Spinal cord (tissue), 10 donors: ENCODE measurements at places on chromosomes 1 and 21.
A peak's percentile ranks its signal among the peaks of the same experiment; 100 is the strongest.

GRCh38 chr1:19212167-19212566 is 2.1 kb upstream of the UBR4 start:
- DNase-seq, result no peak

DNA sequence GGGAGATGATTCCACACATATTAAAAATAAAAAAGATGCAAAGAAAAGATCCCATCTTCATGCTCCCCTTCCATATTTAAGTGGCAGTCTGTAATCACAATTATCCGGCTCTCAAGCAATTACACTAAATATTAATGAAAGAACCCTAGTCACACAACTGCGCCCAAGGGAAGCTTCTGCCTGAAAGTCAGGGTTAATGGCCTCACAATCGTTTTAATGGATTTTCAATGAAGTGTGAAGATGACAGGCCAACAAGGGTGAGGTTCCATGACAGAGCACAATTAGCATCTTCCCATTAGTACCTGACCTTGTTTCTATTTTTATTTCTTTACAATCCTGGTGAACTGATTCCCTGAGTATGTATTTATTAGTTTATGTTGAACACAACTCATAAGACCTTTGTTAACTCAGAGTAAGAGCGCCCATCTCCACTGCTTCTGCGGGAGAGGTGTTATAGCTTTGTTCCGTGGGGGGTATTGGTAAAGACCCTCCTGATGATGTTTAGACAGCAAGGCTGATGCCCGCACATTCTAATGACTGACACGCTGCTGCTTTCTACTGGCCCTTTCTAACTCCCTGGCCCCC is 80.9 kb downstream of the IER5 start:
- no peak for DNase-seq

DNA sequence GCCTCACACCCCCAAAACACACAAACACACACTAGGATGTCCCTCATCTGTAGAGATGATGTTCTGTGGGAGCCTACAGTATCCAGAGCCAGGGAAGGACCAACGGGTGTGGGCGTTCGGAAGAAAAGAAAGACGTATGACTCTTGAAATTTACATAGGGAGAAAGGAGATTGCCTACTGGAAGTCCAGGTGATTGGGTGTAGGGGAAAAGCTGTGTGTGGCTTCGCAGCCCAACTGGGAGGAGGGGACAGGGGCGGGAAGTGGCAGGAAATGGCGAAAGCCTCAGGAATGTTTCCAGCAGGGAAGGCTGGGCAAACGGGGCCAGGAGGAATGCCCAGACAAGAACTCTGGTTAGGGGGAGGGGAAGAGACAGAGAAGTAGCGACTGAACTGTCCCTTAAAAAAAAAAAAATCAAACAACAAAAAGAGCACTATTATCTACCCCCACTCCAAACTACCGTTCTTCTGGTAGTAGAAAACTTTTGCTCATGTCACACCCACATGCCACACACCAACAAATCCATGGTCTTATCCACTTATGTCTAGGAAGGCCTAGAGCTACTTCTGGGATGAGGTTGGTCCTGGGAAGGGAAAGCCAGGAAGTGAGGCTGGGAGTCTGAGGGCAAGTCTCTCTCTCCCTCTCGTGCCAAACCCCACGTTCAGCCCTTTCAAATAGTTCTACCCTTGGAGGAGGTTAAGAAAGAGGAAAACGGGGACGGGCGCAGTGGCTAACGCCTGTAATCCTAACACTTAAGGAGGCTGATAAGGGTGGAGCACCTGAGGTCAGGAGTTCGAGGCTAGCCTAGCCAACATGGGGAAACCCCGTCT is 1.8 kb upstream of the CKS1B start:
- no peak for DNase-seq

DNA sequence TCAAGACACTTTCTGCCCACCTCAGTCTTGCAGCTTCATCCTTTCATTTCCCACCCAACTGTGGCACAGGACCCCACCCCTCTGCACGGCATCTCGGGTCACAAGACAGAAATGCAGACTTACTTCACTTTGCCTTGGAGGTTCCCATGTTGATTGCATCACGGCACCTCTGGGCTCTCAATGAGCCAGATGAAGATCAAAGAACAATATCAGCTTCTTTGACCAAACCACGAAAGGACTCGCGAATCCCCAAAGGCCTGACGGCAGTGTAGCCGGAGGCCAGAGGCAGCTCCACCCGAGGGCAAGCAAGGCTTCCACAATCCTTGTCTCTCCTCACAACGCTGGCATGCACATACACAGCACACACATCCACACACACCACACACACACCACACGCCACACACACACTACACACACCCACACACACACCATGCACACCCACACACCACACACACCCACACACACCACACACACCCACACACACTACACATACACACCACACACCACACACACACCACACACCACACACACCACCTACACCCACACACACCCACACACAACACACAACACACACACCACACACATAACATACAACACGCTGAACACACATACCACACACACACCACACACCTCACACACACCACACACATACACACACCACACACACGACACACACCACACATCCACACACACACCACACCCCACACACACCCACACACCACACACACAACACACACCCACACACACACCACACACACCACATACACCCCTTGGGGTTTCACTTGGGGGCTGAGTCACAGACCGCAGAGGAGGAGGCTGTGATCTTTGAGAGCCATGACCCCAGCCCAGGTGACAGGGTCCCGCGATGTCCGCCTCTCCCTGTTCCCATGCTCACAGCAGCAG is 35.8 kb downstream of the UBASH3A start:
- DNase-seq, result no peak

- DNase-seq, result no peak
These were observed 5.0 kb upstream of the KMO start for GRCh38 chr1:241527146-241527545.

DNA sequence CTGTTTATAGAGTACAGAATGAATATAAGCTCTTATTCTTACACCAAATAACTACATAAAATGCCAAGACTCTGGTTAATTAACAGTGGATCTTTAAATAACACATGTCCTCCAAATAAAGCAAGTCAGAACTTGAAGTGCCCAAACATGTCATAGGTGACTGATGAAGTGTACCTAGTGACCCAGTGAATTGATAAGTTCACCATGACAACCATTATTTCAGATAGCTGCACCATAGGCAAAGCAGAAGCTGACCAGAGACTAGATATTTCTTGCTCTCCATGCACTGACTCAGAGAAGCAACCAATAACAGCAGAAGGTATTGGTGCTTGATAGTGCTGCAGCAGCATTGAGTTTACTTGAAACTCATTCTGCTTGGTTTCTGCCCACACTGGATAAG is 192.1 kb downstream of the DUSP10 start:
- no peak for DNase-seq

DNA sequence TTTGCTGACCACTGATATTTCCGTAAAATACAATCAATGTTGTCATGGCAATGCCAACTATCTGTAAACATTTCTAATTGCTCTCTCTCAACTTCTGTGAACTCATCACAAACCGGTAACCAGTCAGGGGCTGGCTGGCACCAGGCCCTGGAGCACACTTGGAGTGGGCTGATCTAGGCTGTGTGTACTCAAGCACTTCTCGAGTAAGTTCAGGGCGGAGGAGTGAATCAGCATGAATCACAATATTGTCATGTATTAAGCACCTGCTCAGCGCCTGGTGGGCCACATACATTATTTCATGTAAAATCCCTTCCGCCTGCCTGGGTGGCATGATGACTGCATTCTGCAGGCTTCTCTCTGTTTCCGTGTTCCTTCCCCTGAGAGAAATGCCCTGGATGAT is 212.4 kb downstream of the FOXD2 start:
- DNase-seq, result peak; percentile 43

GRCh38 chr21:15015622-15016471 is 49.0 kb downstream of the NRIP1 start:
- no peak for DNase-seq

DNA sequence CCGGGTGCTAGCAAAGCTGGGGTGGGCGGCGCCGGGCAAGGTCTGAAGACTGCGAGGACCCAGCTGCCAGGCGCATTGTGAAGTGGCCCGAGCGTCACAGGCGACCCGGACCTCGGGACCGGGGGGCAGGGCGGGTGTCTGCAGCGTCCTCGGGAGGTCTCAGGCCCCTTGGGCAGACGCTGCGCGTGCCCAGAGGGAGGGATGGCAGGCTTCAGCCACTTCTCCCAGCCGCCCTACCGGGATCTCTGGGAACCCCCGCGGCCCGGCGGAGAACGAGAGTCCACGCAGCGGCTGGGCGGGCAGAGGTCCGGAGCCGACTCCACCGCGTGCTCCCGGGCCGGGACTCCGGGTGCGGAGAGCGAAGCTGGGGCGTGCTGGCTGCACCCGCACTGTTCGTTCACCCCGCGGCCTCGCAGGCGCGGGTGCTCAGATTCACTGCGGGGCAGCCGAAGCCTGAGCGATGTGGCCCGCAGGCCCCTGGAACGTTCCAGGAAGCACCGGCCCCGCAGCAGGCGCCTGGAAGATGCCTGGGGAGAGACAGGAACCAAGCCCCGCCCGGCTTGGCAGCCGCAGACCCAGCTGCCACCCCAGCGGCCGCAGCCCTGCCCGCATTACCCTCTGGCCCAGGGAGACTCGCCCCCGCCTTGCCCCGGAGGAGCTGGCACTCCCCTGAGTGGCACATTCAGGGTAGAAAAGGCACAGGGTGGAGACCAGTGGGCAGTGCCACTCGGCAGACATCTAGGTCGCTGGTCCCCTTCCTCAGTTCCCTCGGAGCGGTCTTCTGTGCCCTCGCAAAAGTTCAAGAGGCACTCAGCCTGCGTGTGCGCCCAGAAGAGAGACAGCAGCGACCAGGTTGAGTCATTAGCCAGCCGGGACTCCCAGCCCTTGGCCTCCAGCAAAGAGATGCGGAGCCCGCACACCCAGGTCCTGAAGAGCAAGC is at the start of gene CCDC185:
CCDC185 (plus strand) TSS at position 141 of the 940 bp plus-strand sequence; CDS start at position 202, 61 bp downstream.
- DNase-seq, result no peak

- DNase-seq, result no peak
These were observed 144.1 kb downstream of the TRABD2B start for GRCh38 chr1:47853059-47853458.

GRCh38 chr1:109626682-109627408 is 7.2 kb downstream of the AMPD2 start:
- DNase-seq, result no peak

GRCh38 chr1:158506369-158506987 is 34.5 kb downstream of the OR10R2 start:
- no peak for DNase-seq

DNA sequence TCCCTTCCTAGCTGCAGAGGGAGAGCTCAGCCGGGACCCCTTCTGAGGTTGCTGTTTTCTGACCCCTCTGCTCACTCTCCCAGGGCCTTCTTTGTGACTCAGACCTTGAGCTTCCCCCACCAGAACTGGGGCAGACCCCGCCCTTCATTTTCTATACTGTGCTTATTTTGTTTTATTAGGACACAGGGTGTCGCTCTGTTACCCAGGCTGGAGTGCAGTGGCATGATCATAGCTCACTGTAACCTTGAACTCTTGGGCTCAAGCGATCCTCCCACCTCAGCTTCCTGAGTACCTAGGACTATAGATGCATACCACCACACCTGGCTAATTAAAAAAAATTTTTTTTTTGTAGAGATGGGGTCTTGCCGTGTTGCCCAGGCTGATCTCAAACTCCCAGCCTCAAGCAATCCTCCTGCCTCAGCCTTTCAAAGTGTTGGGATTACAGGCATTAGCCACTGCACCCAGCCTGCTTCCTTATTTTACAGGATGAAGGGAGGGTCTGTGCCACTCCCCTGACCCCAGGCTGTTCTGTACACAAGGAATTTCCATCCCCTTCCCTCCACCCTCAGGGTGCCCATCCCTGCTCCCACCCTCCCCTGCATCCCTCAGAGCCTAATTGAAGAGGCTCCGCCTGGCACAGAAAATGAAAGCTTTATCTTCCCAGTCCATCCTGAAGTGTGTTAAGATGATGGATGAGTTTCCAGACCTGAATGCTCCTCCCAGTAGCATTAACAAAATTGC is 195.2 kb upstream of the POU3F1 start:
- no peak for DNase-seq

DNA sequence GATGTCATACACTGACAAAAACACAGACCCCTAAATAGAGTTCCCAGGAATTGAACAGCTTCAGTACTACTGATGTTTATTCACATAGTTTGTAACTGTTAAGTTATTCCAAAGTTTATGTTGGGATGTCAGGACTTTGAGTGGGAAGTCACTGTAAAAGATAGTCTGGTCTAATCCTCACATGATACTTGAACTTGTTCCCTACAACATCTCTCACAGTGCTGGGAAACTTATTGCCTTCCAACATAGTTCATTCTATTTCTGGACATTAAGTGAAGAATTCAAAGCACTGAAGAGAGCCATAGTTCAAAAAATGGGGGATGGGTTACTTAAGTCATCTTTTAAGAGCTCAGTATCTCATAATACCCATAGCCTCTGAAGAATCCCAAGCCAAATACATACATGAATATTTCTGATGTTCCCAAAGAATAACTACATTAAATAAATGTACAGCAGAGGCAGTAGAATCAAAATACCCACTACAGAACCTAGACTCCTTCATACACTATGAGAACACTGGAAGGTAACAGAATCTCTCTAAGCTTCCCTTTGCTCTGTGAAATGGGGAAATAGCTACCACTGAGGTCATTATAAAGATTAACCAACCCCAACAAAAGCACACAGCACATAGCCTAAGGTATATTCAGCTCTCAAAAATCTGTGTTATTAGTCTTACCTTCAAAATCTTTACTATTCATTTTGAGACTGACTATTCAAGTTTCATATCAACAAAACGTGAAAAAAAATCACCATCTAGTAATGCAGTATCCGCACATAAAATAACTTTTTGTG is 81.4 kb downstream of the ESRRG start:
- no peak for DNase-seq

GRCh38 chr1:39006726-39007645 is 15.9 kb downstream of the AKIRIN1 start:
- no peak for DNase-seq

DNA sequence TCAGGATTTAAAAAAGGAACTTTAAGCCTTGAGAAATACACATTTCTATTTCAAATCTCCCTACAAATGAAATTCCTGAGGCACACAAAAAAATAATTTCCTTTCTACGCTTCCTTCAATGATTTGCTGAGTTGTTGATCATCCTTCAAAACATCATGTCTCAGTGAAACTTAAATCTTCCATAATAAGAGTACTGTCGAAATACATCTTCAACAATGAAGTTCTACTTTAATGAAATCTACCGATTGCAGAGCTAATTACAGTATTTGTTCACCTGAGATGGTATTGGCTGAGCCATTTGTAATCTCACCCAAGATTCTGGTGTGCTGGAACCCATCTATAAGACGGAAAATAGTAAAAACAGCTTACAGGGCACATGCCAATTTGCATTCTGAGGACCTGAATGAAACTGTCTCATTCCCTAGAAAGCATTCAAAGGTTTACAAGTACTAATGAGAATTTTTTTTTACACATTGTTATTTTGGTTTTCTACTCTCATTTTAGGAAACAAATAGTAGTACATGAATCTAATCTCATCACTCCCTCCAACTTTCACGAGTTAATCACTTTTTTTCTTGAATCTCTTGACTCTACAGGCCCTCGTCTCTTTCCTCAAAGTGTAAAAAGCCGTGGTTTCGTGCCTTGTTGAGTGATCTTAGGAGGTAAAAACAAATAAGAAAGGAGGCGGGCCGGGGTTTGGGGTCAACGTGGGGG is 1.1 kb downstream of the CHML start:
- peak; percentile 6 for DNase-seq

GRCh38 chr21:28867401-28867800 is 125.3 kb downstream of the LTN1 start:
- DNase-seq, result no peak

- DNase-seq, result no peak
These were observed 302.8 kb downstream of the KIF26B start for GRCh38 chr1:245457562-245457961.
